Smooth muscle cell of the umbilical artery (primary cell): ENCODE measurements at places on chromosomes 16 and 17. TPM values are rescaled to one million over a fixed set of nuclear protein-coding genes. Genes with fewer than 3 reads are reported as not detected.

Gene KRT15
- total RNA-seq = 1.8 and 8.6 TPM in 2 replicates

Gene RGS9
- total RNA-seq = 0.37 and 0.89 TPM in 2 replicates

Gene ADGRG1
- 0.89 and 2.3 TPM in 2 replicates for total RNA-seq

Gene GSG1L
- total RNA-seq = not detected in 2 replicates

Gene KRTAP9-8
- not detected in 2 replicates for total RNA-seq

Gene CRYM
- total RNA-seq = 0.51 TPM in 1 of 2 replicates, not detected in the other

Gene SLC35G6
- total RNA-seq = not detected in 2 replicates

Gene PRSS8
- not detected in 2 replicates for total RNA-seq

Gene TRAPPC2L
- 26.4 and 39.5 TPM in 2 replicates for total RNA-seq

Gene TNFRSF13B
- total RNA-seq = not detected in 2 replicates

Gene PRR35
- total RNA-seq = not detected in 2 replicates

Gene NPIPA8
- total RNA-seq = 18.5 TPM in 1 of 2 replicates, not detected in the other

Gene KRT27
- total RNA-seq = not detected in 2 replicates

Gene TAC4
- total RNA-seq = not detected in 2 replicates

Gene SYT17
- total RNA-seq = 0.05 TPM in 1 of 2 replicates, not detected in the other

Gene CASKIN1
- total RNA-seq = 0.30 and 0.92 TPM in 2 replicates

Gene NPIPA2
- 0.59 TPM in 1 of 2 replicates, not detected in the other for total RNA-seq

Gene TM4SF5
- not detected in 2 replicates for total RNA-seq

Gene CCL13
- 0.59 TPM in 1 of 2 replicates, not detected in the other for total RNA-seq

Gene HMOX2
- total RNA-seq = 58.8 and 85.1 TPM in 2 replicates

Gene NKD1
- under 0.01 TPM in 2 replicates for total RNA-seq

Gene IRX6
- not detected in 2 replicates for total RNA-seq

Gene ALDH3A2
- 21.4 and 29.5 TPM in 2 replicates for total RNA-seq

Gene LITAFD
- total RNA-seq = not detected in 2 replicates

Gene SOX15
- total RNA-seq = 0.30 and 0.32 TPM in 2 replicates

Gene ACSM2A
- not detected in 2 replicates for total RNA-seq

Gene MYH8
- under 0.01 and 0.09 TPM in 2 replicates for total RNA-seq

Gene GPR142
- total RNA-seq = not detected in 2 replicates

Gene ENPP7
- total RNA-seq = not detected in 2 replicates

Gene IL4R
- 30.3 and 38.9 TPM in 2 replicates for total RNA-seq

Gene SDK2
- 0.89 and 1.1 TPM in 2 replicates for total RNA-seq

Gene PLA2G10
- total RNA-seq = not detected in 2 replicates

Gene MKS1
- total RNA-seq = 8.0 and 10.3 TPM in 2 replicates

Gene C16orf54
- total RNA-seq = not detected in 2 replicates

Gene SDR42E2
- not detected in 2 replicates for total RNA-seq

Gene KRTAP2-3
- 0.65 TPM in 1 of 2 replicates, not detected in the other for total RNA-seq

Gene KRTAP9-2
- total RNA-seq = not detected in 2 replicates

Gene CD7
- 0.30 TPM in 1 of 2 replicates, not detected in the other for total RNA-seq

Gene DNAI2
- not detected in 2 replicates for total RNA-seq

Gene GDPD3
- 0.59 and 0.78 TPM in 2 replicates for total RNA-seq

Gene MAP1LC3B
- total RNA-seq = 48.1 and 65.6 TPM in 2 replicates

Gene COPZ2
- total RNA-seq = 33.1 and 95.3 TPM in 2 replicates

Gene OTOP2
- total RNA-seq = not detected in 2 replicates

Gene HCRT
- not detected in 2 replicates for total RNA-seq

Gene NAGS
- 1.5 and 6.1 TPM in 2 replicates for total RNA-seq

Gene VAT1L
- 43.1 and 43.9 TPM in 2 replicates for total RNA-seq

Gene FAM83G
- 9.8 and 25.9 TPM in 2 replicates for total RNA-seq

Gene SLC5A11
- not detected in 2 replicates for total RNA-seq
